ENCODE measurements at places on chromosomes 4 and X.

DNA sequence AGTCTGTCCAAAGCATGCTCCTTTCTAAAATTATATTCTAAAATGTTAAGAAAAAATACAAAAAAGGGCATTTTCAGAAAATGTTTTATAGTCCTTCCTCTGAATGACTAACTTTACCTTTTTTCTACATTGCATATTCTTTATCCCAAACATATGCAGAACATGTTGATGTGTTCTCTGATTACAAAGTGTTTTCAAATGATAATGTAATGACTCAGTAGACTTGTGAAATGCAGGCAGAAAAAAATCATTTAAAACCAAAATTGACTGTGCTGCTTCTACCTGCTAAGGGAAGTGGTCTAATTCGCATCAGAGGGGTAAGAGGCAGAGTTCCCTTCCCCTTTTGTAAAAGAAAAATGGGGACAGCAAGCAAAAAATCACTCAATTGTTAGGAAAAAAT, 22.7 kb upstream of the YTHDC1 start:
- DNase-seq: no peak

DNA sequence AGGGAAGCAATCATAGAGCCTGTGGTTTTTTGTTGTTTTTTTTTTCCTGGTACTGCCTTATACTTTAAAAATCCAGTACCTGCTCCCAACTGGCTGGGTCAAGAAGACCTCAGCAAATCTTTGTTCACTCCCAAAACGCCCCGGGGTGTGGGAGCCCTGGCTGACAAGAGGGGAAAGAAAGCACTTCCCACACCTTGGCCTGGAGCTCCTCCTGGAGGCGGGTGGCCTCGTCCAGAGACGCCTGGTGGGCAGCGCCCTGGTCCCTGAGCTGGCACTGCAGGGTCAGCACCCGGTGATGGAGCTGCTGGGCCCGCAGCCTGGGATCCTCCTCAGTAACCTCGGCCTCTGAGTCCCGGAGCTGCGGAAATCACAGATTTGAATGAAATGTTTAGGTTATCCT, 38.2 kb downstream of the C4orf50 start:
- DNase-seq: peak; percentile 40

GRCh38 chrX:3697701-3698279, 15.7 kb downstream of the PRKX start:
- DNase-seq: peak; percentile 86

DNA sequence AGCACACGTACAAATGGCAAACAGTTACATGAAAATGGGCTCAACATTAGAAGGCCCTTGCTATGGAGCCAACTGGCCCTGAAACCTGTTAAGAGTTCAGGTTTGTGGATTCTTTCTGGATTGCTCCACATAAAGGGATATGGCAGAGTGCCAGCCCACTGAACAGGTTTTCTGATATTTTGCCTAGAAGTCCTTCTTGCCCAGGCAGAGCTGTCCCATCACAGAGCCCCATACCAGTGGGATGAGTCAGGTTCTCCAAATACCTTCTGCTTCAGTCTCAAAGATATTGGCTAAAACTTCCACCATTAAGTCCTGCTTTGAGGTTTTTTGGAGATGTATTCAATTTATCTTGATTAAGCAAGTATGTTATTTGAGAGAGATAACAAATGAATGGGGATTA, 146.8 kb upstream of the IL1RAPL2 start:
- DNase-seq: peak; percentile 57

DNA sequence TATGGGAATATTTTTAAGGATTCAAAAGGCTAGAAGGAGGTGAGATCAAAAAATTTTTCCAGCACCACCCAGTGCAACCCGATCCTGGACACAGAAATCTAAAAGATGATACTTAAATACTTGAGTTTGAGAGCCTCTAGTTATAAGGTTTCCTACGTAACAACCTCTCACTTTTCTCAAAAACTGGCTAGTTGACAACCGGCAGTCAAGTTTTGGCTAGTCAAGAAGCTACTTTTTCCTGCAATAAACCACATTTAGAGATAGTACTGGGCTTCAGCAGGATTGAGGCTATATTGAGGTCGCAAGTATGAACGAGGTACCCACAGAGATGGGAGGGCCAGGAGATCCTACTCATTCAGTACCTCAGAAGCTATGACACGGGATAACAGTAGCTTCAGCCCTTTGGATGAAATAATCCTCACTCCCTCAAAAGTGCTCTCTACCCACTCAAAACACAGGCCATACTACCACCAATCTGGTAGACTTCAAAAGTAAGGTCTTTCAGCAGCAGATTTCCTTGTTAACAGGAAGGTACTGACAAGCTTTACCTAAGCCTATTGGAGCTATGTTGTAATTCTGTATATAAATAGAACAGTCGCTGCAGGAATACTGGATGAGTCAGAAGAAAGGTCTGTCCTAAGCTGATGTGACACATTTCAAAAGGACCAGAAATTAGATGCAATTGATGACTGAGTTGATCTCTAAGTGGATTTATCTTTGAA, 1.5 kb upstream of the TSPAN5 start:
- DNase-seq: peak; percentile 46

- DNase-seq: no peak
Observed at GRCh38 chr4:182163180-182163579, 80.0 kb upstream of the TENM3 start.

DNA sequence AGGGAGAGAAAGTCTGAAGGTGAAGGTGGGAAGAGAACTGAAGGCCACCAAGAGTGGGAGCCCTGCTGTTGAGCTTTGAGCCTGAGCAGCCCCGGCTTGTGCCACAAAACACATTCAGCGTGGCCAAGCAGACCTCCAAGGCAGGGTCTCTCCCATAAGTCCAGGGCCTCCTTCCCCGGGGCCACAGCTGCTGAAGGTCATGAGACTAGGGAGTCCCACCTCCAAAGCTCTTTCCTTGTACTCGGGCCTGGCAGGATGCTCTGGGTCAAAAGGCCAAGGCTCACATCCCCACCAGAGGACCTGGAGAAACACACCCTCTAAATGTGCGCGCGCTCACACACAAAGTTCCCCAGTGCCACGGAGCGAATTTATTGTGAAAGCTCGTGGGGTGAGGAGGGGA, 3.5 kb upstream of the ARHGAP4 start:
- no peak for DNase-seq

DNA sequence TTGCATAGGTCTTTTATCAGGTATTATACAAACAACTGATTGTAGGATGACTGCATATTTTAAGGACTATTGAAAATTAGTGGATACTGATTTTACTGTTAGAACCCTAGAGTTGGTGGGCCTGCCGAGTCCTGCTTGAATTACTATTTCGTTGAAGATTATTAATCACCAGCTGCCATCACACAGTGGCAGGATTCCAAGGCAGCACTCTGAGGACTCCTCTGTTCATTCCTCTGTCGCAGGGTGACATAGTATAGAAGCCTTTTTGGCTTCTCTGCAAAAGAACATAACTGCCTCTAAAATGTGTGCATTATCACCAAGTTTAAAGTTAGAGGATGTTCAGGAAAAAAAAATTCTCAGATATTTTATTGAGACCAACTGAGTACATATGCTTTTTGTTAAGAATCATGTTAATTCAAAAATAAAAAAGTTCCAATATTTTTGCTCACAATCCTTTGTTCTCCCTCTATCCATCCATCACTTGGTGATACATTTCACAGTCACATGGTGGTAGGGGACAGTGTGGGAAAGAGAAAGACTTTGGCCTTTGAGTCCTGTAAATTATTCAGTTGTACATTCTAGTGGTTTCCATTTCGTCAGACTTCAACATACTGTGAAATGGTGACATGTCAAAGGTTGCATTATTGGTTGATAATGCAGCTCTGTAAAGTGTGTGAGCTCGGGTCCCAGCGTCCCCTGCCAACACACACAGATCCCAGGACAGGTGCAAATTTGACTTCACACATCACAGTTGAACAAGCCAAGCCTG, 332.5 kb downstream of the GRID2 start:
- DNase-seq: peak; percentile 9

- peak; percentile 28 for DNase-seq
Observed at GRCh38 chr4:69617083-69617694, 22.3 kb downstream of the UGT2A2 start.

DNA sequence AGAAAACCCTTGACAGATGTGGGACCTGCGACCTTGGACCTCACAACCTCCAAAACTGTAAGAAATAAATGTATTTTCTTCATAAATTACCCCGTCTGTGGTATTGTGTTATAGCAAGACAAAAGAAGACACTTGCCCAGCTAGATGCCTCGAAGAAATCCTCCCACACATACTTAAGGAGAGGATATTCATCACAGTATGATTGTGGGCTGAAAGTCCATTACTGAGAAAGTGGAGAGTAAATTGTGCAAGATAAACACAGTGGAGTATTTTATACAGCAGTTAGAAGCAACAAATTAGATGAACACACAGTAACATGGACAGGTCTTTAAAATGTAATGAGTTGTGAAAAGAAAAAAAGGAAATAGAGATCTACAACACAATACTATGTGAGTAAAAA, 25.8 kb upstream of the PLA2G12A start:
- no peak for DNase-seq

GRCh38 chr4:161256172-161256571, 907.6 kb downstream of the FSTL5 start:
- DNase-seq: peak; percentile 10

DNA sequence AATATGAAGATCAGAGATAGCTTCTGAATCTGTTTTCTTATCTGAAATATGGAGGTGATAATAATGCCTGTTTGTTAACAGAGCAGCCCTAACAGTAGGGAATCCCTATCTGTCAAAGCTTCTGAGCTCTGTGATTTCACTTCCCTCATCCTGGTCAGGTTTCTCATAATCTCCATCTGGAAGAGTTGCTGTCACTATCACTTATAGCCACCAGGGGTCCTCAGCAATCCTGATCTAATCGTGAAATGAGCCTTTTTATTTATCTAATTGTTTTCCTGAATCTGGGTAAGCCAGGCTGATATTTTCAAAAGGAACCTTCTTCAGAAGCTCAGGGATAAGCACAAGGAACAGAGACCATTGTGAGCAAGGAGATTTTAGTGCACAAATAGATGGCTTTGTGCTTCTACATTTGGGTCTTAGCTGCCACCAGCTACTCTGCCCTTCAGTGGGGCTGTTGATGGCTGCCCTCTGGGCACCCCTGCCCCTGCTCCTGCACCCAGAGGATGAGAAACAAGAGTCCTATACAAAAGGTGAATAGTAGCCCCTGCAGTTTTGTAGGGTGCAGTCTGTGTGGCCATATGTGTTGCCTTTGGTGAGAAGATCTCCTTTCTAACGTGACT, 196.4 kb upstream of the RADX start:
- peak; percentile 42 for DNase-seq

GRCh38 chr4:85102606-85103005, 136.1 kb upstream of the WDFY3 start:
- DNase-seq: no peak

GRCh38 chrX:11081511-11081910, 29.6 kb upstream of the HCCS start:
- DNase-seq: no peak

GRCh38 chr4:180665994-180666824, 1577.0 kb upstream of the TENM3 start:
- peak; percentile 86 for DNase-seq

DNA sequence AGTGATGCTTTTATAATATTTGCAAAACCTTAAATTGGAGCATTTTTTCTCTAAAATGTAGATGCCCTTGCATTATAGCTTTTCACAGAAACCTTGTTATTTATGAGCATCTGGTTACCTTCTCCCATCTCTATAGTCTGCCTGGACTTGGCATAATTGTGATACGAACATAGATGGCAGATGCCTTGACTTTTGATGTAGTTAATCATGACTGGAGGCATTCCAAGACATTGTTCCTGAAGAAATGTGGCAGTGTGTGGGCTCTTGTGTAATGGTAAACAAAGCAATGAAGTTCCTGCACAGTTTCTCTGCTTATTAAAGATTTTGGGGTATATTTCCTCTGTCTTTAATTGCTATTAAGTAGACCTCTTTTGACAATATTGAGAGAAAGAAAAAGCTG, 500.1 kb downstream of the PCDH19 start:
- DNase-seq: no peak

- DNase-seq: no peak
Observed at GRCh38 chr4:10023050-10023419, 1.7 kb upstream of the SLC2A9 start.

DNA sequence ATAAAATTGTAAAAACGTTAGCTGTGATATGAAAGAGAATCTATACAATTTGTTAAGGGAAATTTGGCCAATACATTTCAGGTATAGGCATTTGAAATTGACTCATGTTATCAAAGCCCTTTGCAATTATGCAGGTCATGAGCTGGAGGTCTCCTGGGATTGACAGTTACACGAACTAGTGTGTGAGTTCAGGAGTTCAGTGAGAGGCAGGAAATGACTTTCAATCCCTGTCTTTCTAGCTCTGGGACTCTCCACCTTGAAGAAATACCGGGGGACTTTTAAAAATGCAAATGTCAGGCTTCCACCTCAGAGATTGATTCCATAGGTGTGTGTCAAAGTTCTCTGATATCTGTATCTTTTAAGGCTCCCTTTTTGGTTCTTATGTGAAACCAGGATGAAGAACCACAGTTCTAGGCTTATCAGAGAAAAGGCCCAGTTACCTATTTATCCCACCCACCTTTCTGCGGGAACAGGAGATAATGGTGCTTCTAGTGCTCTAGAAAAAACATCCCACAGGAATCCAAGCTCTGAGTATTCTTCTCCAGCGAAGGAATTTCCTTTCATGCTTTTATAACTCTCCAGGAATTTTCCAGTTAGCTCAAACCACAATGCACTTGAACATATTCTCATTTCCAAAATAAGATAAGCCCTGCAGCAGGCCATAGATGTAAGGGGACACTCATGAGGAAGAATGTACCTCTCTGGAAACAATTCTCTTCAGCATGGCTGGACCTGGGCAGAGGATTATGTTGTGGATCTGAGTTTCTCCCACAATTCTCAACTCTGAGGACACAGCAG, 501.0 kb downstream of the IDS start:
- DNase-seq: peak; percentile 56

- peak; percentile 39 for DNase-seq
Observed at GRCh38 chr4:179372242-179372641, 1930.0 kb upstream of the AGA start.

GRCh38 chr4:121846662-121847061, 23.0 kb upstream of the CCNA2 start:
- DNase-seq: no peak

- no peak for DNase-seq
Observed at GRCh38 chr4:105909787-105910281, 14.6 kb downstream of the NPNT start.

DNA sequence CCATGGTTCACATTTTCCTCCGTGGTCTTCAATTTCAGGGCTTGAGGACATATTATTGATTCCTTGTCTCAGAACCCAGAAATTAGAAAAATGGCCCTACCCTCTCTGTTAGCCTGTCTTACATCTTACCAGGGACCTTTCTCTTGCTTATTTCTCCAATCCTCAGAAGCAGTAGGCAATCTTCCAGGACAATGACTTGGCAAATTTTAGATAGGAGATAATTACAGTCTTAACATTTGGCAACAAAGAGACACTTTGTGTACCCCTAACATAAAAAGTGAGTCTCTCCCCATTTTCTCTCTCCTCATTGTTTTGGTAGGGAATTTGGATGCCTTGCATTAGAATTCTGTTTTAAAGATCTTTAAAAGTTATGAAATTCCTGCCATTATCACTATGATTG, 778.1 kb upstream of the SLIT2 start:
- DNase-seq: no peak

DNA sequence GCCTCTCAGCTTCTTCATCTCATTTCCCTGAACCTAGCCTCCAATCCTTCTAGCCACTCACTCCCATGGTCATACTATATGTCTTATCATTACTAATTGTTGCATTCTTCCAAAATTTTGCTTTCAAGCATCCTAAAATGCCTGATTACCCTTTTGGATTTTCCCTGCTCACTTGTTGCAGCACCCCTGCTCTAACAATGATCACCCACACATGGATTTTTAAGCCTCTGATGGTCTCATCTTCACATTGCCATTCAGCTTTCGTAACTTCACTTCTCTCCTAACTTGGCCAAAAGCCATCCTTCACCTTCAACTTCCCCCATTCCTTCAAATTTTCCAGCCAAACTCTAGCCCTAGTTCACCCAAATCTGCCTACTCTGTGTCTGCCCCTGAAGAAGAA, 33.8 kb upstream of the MGST2 start:
- DNase-seq: no peak

Data from astrocyte of the hippocampus (primary cell).